Stimulated activated CD8-positive, alpha-beta memory T cell treated with anti-CD3 and anti-CD28 coated beads, Interleukin-12 subunit alpha, Interleukin-12 subunit beta, amount 100 ng/mL, for 4 hours (primary cell): ENCODE measurements at places on chromosomes 12 and 14.

DNA sequence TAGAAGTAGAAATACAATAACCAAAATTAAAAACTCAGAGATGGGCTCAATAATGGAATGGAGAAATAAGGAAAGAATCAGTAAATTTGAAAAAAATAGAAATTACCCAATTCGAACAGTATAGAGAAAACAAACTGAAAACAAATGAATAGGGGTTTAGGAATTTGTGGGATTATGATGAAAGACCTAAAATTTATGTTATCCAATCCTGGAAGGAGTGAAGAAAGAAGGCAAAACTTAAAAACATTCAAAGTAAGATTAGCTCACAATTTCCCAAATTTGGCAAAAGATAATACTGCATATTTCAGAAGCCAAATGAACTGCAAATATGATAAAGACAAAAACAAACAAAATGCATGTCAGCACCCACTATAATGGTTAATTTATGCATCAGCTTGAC is 177.1 kb downstream of the CCDC91 start:
- DNase-seq = no peak

DNA sequence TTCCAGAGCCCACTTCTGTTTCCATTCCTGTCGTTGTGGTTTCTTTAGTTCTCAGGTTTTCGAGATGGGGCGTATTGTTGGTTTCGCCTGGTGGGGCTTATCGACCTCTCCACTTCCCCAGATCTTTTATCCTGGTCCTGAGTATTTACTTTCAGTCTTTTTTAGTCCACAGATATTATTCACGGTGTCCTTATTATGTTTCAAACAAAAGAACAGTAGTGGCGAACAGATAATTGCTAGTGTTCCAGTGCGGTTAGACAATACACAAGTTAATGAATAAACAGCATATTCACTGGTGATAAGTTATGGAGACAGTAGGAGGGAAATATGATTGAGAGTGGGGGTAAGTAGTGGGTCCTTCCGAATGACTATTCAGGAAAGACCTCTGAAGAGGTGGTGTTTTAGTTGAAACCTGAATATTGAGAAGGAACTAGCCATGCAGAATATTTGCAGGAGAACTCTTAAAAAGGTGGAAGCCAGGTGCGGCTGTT is 668 bp downstream of the TMEM260 start:
- no peak for DNase-seq

- DNase-seq = no peak
Observed at GRCh38 chr12:1876086-1876485, 42.4 kb downstream of the CACNA2D4 start.

GRCh38 chr14:83842547-83842946 is 1687.4 kb upstream of the FLRT2 start:
- DNase-seq = no peak

- DNase-seq = no peak
Observed at GRCh38 chr12:2198005-2198501, 145.3 kb downstream of the CACNA1C start.

- DNase-seq = no peak
Observed at GRCh38 chr14:68268719-68269118, 449.1 kb downstream of the RAD51B start.

GRCh38 chr12:97535582-97535981 is 73.0 kb downstream of the RMST start:
- DNase-seq = no peak

DNA sequence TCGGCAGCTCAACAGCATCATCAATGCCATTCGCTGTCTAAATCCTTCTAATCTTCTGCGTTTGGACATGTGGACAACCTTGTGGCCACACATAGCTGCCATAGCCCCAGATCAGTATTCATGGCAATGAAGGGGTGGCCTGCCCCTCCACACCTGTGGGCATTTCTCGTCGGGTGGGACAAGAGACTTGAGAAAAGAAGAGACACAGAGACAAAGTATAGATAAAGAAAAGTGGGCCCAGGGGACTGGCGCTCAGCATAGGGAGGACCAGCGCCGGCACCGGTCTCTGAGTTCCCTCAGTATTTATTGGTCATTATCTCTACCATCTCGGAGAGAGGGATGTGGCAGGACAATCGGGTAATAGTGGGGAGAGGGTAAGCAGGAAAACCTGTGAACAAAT is 42.3 kb downstream of the MAGOHB start:
- DNase-seq = no peak
